ENCODE measurements at places on chromosomes 12 and 14. TPM values are rescaled to one million over a fixed set of nuclear protein-coding genes. Genes with fewer than 3 reads are reported as not detected.

RIMBP2 gene
- not detected for total RNA-seq

LGR5 gene
- 0.66 TPM for total RNA-seq

GRIN2B gene
- 5.9 TPM for total RNA-seq

IPO8 gene
- total RNA-seq: 53.6 TPM

MYG1 gene
- 66.5 TPM for total RNA-seq

SLC10A1 gene
- not detected for total RNA-seq

TXNRD1 gene
- total RNA-seq: 127 TPM

SERPINA9 gene
- not detected for total RNA-seq

- DNase-seq: no peak
- H3K27me3 ChIP-seq: no peaks in the 10 kb centered on the region
- peaks cover 79% of the 10 kb centered on the region for H3K36me3 ChIP-seq
Measured at GRCh38 chr14:23079716-23080115, 15.2 kb downstream of the ACIN1 start.

- H3K36me3 ChIP-seq: no peaks in the 10 kb centered on the region
- H3K4me3 ChIP-seq: no peak overlapping the region
- H3K27me3 ChIP-seq: no peaks in the 10 kb centered on the region
- H3K27ac ChIP-seq: no peak overlapping the region
- DNase-seq: no peak
Measured at GRCh38 chr12:45742590-45742989, 13.1 kb downstream of the ARID2 start.

GRCh38 chr14:89660166-89660565 is 243.1 kb upstream of the FOXN3 start:
- no peaks in the 10 kb centered on the region for H3K27me3 ChIP-seq
- no peaks in the 10 kb centered on the region for H3K4me1 ChIP-seq
- no peak overlapping the region for H3K27ac ChIP-seq
- no peaks in the 10 kb centered on the region for H3K36me3 ChIP-seq

- no peak overlapping the region for H3K27ac ChIP-seq
- no peaks in the 10 kb centered on the region for H3K27me3 ChIP-seq
- no peak for DNase-seq
- no peak overlapping the region for H3K4me3 ChIP-seq
- no peaks in the 10 kb centered on the region for H3K4me1 ChIP-seq
Measured at GRCh38 chr12:26396402-26396801, 201.0 kb downstream of the SSPN start.

GRCh38 chr12:28908646-28909045 is 240.4 kb upstream of the FAR2 start:
- DNase-seq: no peak
- H3K4me3 ChIP-seq: no peak overlapping the region
- H3K27me3 ChIP-seq: no peaks in the 10 kb centered on the region
- H3K4me1 ChIP-seq: no peaks in the 10 kb centered on the region

DNA sequence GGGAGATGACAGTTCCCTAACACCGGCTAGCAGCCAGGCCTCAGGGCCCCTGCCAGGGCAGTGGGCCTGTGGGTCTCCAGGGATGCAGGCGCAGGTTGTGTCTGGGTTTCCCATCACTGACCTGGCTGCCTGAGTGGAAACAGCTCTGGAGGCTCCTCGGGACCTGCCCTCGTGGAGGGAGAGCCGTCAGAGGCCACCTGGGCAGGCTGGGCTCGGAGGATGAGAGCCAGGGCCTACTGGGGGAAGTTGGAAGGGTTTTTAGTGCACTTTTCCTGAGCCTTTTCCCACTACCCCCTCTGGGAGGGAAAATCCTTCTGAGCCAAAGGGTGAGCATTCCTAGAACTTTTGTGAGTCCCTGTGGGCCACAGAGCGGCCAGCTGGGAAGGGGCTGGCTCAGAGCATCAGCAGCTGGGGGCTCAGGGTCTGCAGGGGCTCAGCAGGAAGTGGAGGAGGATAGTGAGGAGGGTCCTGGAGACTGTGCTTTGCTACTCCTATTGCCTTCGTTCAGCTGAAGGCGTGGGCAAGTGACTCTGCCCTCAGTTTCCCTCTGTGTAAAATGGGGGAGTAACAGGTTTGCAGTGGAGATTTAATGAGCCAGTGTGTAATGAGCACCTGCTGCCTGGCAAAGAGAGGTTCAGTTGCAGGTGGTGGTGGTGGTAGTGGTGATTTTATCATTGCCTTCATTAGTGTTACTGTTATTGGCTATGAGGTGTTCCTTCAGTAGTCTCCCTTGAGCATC is 1.8 kb downstream of the SH2B3 start:
- no peak for DNase-seq
- no peak overlapping the region for H3K27ac ChIP-seq
- H3K36me3 ChIP-seq: no peaks in the 10 kb centered on the region

GRCh38 chr14:64178814-64179213 is 115.4 kb downstream of the ESR2 start:
- no peak for DNase-seq
- H3K4me3 ChIP-seq: no peak overlapping the region
- no peaks in the 10 kb centered on the region for H3K36me3 ChIP-seq
- no peak overlapping the region for H3K27ac ChIP-seq
- H3K4me1 ChIP-seq: peaks cover 6% of the 10 kb centered on the region
- H3K27me3 ChIP-seq: no peaks in the 10 kb centered on the region

DNA sequence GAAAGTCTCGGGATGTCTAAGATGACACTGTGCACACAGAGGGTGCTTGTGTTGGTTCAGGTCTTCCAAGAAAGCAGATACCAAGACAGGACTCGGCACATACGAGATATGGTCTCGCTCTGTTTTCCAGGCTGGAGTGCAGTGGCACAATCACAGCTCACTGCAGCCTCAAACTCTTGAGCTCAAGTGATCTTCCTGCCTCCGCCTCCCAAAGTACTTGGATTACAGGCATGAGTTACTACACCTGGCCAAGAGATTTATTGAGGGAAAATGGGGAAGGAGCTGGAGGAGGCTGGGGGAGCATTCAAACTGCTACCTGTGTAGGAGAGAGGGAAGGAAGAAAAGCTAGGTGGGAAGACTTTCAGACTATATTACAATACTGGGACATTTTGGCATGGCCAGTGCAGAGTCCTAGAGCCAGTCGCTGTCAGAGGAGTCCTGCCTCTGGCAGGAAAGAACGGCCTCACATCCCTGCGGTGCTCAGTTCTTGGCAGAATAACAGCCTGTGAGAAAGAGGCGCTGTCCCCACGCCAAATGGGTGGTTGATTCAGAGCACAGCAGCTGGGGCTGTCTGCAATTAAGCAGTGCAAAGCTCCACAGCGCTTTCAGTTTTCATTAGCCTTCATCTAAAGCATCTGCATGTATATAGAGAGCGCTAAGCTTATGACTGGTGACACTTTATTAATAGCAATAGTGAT is 18.3 kb downstream of the SLC17A8 start:
- H3K27me3 ChIP-seq: no peaks in the 10 kb centered on the region
- H3K4me1 ChIP-seq: peaks cover 42% of the 10 kb centered on the region
- H3K36me3 ChIP-seq: no peaks in the 10 kb centered on the region
- H3K27ac ChIP-seq: no peak overlapping the region
- no peak overlapping the region for H3K4me3 ChIP-seq

DNA sequence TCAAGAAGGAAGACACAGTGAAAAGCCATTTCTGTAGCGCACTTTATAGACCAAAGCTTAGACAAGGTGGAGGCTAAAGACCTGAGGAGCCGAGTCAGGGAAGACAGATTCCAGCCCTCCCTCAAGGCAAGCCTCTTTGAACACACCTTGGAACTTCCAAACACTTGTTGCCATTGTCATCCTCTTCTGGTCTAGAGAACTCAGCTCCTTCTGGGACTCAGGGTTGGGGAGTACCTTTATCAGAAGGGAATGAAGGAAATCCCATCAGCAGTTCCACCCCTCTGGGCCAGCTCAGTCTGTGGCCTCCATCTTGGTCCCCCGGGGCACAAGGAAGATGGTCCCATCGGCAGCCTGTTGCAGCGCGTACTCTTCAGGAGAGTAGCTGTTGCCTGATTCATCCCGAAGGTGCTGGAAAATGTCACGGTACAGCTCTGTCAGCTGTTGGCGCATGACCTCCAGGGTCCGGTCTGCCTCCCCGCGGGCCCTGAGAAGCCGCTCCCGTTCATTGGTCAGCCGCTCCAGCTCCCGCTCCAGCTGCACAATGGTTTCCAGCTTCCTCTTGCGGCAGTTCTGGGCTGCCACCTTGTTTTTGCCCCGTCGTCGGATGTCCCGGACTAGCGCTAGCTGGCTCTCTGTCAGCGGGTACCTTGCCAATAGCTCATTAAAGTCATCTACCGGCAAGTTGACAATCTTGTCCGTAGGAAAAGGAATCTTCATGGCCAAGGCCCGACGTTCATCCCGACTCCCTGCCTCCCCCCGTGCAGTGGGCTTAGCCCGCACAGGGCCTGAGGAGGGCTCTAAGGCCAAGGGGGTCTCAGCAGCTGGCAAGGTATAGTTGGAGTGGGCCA is 8.5 kb downstream of the NFE2 start:
- no peak overlapping the region for H3K27ac ChIP-seq
- no peak overlapping the region for H3K4me3 ChIP-seq
- no peaks in the 10 kb centered on the region for H3K4me1 ChIP-seq
- H3K27me3 ChIP-seq: no peaks in the 10 kb centered on the region
- H3K36me3 ChIP-seq: no peaks in the 10 kb centered on the region

DNA sequence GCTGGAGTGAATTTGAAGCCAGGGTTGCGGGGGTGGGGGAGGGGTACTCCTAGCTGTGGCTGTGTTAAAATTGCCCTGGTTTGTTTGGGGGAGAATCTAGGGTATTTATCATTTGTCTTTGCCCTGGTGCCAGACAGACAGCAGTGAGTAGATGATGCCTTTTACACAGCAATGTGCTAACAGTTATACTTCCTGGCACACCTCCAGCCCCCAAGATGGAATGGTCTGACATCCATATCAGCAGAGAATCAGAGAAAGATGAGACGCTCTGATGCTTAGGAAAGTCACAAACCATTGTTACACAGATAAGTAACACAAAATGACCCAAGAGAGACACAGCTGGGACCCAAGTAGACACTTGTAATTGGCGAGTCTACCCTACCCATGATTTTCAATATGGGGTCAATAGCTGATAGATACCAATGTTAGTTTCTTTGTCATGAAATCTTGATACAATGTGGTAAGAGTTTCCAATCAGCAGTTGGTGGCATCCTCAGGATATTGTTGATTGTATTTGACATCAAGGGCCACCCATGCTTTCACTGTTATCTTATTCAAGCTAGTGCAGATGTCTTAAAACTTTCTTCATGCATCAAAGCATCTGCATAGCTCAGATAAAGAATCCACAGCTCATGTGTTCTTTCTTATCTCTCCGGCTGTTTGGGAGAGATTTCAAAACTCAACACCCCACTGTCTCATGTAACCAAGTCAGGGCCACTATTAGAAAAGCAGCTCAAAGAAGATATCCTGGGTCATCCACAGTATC is 2.6 kb upstream of the PRKAB1 start:
- peaks cover under 1% of the 10 kb centered on the region for H3K36me3 ChIP-seq
- no peak overlapping the region for H3K27ac ChIP-seq
- no peak for DNase-seq
- no peak overlapping the region for H3K4me3 ChIP-seq
- no peaks in the 10 kb centered on the region for H3K4me1 ChIP-seq

DNA sequence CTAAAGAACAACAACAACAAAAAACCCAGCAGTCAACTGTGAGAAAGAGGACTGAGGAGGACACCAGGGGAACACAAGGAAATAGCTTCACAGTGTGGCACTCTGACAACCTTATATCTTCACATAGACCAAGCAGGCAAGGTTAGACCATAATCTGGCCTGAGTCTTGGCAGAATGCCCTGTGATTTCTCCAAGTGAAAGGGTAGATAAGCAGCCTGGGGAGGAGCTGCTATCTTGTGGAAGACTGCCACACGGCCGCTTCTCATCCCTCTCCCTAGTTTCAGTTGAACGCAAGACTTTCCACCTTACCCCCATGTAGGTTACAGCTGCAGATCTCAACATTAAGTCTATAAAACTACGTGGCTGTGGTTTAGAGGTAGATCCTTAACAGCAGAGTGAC is 3.7 kb downstream of the SLC25A21 start:
- no peak for DNase-seq
- no peaks in the 10 kb centered on the region for H3K36me3 ChIP-seq
- H3K27me3 ChIP-seq: no peaks in the 10 kb centered on the region
- peak overlapping the region; percentile 93 for H3K27ac ChIP-seq
- H3K4me1 ChIP-seq: peaks cover 36% of the 10 kb centered on the region

GRCh38 chr14:66645716-66646115 is 137.8 kb downstream of the GPHN start:
- H3K36me3 ChIP-seq: no peaks in the 10 kb centered on the region
- no peak for DNase-seq
- no peak overlapping the region for H3K27ac ChIP-seq
- H3K4me3 ChIP-seq: no peak overlapping the region
- H3K27me3 ChIP-seq: no peaks in the 10 kb centered on the region

DNA sequence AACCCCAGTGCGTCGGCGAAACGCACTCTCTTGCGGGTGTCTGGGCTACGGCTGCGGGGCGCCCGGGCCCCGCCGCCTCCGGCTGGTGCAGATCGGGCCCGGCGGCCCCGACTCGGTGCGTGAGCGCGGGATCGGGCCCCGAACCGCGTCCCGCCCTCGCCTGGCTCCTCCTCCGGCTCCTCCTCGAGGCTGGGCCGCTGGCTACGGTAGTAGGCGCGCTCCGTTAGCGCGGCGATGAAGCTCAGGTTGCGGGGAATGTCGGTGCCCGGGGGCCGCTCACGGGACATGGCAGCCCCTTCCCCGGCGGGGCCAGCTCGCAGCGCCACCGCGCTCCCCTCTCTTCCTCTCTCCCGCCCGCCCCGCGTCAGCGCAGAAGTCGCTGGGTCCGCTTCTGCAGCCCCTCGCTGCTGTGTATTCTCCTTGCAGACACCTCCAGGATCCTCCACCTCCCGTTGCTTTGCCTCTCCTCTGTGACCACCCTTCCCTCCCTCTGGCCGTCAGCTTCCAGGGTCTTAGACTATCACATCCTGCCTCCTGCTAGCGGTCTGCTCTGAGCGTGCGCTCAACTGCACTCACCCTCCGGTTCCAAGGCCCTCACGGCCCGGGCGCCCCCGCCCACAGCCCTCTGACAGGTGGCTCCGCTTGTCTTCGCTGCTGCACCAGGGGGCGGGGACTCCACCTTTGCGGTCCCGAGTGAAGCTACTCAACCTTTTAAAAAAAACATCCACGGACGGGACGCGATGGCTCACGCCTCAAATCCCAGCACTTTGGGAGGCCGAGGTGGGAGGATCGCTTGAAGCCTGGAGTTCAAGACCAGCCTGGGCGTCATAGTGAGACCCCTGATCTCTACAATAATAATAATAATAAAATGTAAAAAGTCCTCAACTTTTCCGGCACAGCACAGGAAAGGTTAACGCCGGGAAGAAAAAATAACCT is at the start of gene PPP1R3E:
Gene PPP1R3E (minus strand): TSS at position 570 of the 936 bp plus-strand sequence. CDS start 283 bp downstream, at position 287.
- H3K27me3 ChIP-seq: peaks cover 60% of the 10 kb centered on the region
- peaks cover 24% of the 10 kb centered on the region for H3K4me1 ChIP-seq
- DNase-seq: peak; percentile 76

DNA sequence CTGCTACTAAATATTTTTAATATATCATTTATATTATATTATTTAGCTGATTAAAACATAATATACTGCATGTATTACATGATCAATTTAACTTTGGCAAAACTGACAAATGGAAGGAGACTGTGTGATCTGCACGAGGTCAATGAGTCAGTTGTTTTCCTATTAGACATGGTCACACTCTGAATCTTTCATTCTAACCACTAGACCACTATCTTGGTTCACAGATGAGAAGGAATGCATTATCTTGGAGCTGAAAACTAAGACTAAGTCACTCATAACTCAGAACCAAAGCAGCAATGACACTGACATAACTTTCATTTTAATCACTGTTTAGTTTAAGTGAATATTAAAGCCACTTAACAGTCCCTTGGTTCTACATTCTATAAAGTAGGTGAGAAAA is 37.4 kb downstream of the GNPTAB start:
- H3K27ac ChIP-seq: no peak overlapping the region
- DNase-seq: no peak
- H3K36me3 ChIP-seq: peaks cover 4% of the 10 kb centered on the region
- no peaks in the 10 kb centered on the region for H3K27me3 ChIP-seq

All from GM23338 (cell line).